ENCODE measurements at places on chromosomes 16 and 17.

GRCh38 chr17:31328160-31328535 lies 6.7 kb upstream of the EVI2A start:
- no peak for DNase-seq

DNA sequence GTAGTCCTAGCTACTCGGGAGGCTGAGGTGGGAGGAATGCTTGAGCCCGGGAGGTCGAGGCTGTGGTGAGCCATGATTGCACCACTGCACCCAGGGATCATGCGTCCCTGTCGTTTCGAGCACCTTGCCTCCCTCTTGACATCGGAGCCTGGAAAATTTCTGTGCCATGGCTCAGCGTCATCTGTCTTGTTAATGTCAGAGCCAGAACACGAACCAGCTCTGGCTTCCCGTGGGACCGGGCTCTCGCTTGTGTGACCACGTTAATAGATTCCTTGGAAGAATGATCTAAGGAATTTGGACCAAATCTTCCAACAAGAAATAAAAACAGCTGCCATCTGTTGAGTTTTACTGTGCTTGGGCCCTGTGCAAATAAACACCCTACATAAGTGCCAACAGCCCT lies 117.7 kb downstream of the ABCC1 start:
- no peak for DNase-seq

GRCh38 chr16:14373896-14374295 lies 256.2 kb downstream of the PARN start:
- DNase-seq = no peak

DNA sequence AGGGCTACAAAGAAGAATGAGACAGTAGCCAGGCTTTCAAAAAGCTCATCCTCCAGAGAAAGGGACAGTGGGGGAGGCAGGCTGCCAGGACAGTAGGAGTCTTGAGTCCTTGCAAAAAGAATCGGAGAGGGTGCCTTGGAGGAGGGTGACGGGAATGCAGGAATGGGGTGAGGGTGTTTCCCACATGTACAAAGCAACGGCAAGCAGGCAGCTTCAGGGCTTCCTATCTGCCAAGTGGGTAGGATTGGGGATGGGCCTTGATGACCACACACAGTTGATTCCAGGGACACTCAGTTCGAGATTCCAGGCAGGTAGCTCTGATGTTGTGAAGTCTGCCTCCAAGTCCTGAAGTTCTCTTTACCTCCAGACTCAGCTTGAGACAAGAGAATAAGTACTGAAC lies 54.4 kb downstream of the C17orf67 start:
- no peak for DNase-seq

DNA sequence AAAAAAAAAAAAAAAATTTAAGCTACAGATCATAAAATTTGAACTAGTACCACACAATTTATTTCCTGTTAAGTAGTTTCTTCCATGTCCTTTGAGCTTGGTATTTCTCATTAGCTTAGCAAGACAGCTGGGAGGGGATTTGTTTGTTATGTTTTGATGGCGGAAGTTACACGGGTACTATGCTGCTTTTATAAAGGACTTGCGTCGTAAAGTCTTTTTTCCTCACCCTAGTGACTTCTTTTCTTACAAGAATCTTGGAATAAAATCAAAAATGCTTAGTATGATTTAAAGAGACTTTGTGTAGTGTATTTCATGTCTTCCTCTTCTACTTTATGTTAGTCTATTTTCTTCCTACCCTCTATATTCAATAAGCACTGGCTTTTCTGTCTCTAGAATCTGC lies 89.1 kb downstream of the NLK start:
- DNase-seq = no peak

- DNase-seq = no peak
Measured at GRCh38 chr17:28615260-28615940, 1.4 kb upstream of the RSKR start.

GRCh38 chr16:55543472-55543871 lies 23.0 kb upstream of the CAPNS2 start:
- DNase-seq = no peak

Measured in stimulated activated CD4-positive, alpha-beta T cell treated with anti-CD3 and anti-CD28 coated beads, Interleukin-1b, Interleukin-23, amount 100 ng/mL, for 48 hours (primary cell).